Stimulated activated CD8-positive, alpha-beta memory T cell treated with anti-CD3 and anti-CD28 coated beads, Interleukin-4, amount 100 ng/mL, for 4 hours (primary cell): ENCODE measurements at places on chromosomes 2 and 18.

DNA sequence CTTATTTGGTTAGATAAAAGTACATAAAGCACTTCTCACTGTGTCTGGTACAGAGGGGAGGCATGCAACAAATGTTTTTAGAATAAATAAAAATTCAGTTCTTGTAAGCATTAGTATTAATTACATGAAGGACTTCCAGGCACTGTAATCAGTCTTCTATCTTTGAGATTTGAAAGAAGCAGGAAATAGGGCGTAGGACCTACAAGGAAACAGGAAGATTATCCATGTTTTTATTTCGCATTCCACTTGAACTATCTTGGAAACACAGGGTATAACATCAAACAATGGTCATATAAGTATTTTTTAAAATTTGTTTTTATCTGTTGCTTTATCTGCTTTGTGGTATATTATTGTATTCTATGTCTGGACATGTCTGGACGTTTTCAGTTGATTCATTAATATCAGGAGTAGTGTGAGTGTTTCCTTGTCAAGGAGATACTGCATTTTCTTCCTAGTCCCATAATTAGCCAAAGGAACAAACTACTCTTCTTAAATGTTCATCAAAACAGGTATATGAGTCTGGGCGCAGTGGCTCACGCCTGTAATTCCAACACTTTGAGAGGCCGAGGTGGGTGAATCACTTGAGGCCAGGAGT, 32.5 kb downstream of the BMPR2 start:
- no peak for DNase-seq

DNA sequence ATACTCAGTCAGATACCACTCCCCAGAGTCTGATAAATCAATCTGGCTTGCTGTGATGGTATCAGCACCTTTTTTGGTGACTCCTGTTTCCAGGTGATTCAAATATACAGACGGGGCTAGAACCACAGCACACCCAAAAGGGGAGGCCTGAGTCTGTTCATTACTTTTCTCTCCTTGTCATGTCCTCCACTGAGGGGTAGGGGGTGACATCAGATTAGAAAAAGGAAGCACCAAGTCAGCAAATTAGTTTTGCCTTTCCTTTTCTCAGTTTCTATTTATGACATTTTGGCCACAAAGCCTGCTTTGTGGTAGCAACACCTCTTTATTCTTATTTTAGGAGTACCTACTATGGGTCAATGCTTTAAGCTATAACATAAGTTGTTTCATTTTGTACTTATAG, 127.4 kb downstream of the CCDC102B start:
- no peak for DNase-seq

GRCh38 chr2:64737547-64737946, 83.8 kb upstream of the SERTAD2 start:
- DNase-seq, result no peak

DNA sequence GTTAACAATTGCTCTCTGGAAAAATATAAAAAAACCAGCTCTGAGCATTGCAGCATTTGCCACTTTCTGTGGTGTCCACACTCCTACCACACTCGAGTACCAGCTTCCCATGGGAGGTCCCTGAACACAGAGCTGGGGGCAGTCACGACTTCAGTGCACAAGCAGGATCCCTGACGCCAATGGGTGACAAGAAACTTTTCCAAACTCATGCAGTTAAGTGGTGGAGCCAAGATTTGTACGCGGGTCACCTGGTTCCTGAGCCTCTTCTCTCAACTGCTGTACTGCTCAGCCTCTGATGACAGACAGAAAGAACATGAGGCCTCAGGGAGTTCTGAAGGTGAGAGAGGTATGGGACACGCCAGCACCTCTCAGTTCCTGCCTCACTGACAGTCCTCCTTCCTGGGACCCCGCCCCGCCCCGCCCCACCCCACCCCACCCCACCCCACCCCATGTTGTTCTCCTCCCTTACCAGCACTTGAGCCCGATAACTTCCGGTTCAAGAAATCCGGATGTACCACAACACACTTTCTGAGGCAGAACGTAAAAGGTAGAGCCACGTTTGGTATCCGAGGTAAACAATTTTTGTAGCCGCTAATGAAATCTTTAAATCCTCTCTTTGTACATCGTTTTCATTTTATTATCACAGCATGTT, 287.6 kb downstream of the MYCN start:
- DNase-seq, result no peak

DNA sequence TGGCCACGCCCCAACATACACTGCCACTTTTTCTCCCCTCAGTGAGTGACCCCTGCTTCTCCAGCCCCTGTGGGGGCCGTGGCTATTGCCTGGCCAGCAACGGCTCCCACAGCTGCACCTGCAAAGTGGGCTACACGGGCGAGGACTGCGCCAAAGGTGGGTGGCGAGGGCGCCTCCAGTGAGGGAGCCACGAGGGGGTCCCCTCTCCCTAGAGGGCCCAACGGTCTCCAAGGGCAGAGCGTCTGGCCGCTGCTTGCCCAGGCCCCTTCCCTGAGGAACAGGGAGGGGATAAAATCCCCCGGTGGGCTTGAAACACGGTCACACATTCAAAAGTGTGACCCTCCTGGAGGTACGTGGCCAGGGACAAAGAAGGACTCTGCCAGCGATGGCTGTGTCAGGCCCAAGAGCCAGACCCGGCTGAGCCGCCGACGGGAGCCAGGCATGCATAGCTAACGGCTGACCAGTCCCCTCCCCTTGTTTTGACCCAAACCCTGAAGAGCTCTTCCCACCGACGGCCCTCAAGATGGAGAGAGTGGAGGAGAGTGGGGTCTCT, 37.2 kb downstream of the MTERF4 start:
- DNase-seq, result no peak

- DNase-seq, result no peak
Measured at GRCh38 chr2:226115102-226115831, 684.4 kb downstream of the IRS1 start.

GRCh38 chr2:223834431-223834830, 3.0 kb downstream of the AP1S3 start:
- DNase-seq, result no peak

DNA sequence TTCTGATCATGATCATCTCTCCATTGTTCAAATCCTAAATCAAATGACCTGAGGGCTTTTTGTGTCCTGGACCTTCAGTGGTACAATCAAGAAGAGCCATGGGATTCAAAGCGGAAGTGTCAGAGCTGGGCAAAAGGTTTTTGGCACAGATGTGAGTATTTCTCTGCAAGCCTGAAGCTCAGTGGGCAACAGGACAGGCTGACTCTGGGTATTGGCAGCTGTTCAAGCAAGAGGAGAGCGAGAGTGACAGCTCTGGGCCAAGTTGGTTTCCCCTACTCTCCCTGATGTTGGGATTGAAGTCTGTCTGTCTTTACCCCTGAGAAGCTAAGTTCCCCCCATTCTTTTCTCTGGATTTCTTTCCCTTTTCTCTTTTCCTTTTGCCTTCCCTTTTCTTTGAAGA, 33.3 kb downstream of the DSEL start:
- no peak for DNase-seq

GRCh38 chr2:26195040-26195984, 22.4 kb downstream of the GAREM2 start:
- DNase-seq, result no peak

- DNase-seq, result no peak
Measured at GRCh38 chr2:71505086-71505769, 51.9 kb downstream of the DYSF start.

DNA sequence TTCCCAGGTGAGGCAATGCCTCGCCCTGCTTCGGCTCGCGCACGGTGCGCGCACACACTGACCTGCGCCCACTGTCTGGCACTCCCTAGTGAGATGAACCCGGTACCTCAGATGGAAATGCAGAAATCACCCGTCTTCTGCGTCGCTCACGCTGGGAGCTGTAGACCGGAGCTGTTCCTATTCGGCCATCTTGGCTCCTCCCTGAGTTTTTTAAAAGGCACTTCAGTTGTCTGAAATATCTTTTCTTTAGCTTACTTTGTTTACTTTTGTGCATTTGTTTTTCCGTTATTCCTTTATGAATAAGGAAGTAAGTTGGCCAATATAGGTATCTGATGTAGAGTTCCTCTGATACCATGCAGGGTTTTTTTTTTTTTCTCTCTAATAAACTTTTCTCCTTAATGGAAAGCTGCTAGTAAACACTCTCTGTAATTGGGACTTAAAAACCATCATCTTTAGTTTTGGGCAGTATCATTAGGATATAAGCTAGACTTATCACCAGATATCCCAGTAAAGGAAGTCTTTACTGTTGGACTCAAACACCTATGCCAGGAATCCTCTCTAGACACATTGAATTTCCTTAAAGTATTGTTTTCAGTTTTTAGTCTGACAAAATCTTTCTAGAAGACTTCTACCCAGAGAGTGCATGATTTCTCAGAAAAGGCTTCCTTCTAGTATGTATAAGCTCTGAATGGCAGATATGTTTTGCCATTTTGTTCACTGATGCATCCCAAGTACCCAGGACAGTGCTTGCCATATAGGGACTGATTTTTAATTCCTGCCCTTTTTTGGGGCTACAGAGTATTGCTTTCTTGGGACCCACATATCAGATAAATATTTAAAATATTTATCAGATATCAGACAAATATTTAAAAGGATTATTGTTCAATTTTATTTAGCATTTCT, 35.8 kb upstream of the DYSF start:
- DNase-seq, result no peak

GRCh38 chr2:46679761-46680160, 200.4 kb downstream of the TMEM247 start:
- DNase-seq, result no peak

DNA sequence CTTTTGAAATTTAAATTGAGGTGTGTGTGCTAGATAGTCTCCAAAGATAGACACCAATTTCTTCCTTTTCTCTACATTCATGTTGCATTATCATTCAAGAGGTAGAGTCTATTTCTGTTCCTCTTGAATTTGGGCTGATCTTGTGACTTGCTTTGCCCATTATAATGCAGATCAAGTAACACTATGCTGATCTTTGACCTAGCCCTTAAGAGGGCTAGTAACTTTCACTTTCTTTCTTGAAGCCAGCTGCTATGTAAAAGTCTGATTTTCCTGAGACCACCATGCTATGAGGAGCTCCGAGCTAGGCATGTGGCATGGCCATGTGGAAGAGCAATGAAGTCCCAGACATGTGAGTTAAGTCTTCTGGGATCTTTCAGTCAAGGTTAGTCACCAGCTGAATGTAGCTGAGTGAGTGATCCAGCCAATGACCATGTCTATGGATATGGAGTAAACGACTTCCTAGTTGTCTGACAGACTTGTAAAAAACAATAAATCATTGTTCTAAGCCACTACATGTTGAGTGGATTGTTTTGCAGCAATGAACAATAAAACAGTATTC, 189.4 kb upstream of the CWC22 start:
- no peak for DNase-seq

- no peak for DNase-seq
Measured at GRCh38 chr2:61948661-61949457, 43.4 kb downstream of the COMMD1 start.

DNA sequence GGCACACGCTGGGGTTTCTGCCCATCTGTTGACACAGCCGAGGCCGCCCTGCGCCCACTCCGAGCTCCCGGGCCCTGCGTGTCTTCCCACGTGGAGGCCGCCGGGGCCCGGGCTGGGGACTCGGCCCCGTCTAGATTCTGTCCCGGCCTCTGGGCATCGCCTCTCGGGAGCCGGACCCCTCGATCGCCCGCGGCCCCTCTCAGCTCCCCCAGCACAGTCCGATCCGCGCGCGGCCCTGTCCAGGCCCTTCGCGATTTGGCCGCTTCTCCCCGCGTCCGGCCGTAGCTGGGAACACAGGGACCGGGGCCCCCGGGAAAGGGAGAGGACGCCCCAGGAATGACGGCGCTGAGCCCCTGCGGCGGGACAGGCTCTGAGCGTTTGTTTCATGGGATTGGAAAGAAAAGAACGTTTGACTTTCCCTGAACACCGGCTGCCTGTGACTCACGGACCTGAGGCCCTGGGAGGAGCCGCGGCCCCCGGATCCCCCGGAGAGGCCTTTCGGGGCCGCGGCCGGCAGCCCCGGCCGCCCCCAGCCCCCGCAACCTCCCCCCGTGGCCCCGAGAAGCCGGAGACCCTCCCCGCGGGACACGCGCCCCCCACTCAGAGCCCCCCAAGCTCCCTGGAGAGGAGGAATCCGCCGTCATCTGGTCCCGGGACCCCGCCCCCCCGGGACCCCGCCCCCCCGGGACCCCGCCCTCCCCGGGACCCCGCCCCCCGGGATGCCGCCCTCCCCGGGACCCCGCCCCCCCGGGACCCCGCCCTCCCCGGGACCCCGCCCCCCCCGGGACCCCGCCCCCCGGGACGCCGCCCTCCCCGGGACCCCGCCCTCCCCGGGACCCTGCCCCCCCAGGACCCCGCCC, 62.7 kb upstream of the CTDP1 start:
- DNase-seq, result no peak

DNA sequence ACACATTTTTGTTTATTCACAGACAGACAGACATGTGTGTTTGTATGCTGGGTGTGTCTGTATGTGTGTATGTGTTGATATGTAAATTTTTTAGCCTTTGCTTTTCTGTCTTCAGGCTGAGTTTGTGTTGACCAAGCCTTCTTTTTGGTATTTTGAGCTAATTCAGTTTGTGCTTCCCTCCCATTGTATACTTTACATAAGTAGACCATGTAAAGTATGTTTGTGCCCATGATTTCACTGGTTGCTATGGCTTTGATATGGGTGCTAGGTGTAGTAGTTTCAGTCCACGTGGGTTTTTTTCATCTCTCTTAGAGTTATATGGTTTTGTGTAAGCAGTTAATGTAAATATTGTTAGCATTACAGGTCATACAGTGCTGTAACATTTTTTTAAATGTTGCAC, 129.4 kb upstream of the EPC2 start:
- DNase-seq, result no peak
